ENCODE measurements at places on chromosomes 1 and 21.

- no peak for DNase-seq
Observed at GRCh38 chr1:169595764-169596711, 9.8 kb upstream of the F5 start.

DNA sequence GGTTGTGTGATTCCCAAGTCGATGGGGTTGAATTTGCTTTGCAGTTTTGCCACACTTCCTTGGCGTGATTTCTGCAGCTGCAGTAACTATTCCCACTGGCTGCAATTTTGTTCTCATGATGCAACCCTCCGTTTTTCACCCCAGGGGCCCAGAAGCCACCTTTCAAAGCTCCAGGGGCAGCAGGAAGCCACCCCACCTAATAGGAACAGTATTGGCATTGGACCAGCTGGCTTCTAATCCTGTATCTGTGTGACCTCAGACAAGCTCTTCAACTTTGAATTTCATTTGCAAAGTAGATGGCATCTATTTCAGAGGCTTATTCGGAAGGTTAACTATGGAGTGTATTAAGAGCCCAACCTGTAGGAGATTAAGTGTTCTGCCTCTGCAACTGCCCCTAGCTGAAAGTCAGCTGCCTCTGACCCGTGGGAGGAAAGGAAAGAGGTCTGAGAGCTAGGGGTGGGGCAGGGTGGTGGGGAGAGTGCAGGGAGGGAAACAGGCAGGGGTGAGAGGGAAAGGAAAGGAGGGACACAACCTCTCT, 12.6 kb downstream of the C1orf115 start:
- DNase-seq, result no peak

DNA sequence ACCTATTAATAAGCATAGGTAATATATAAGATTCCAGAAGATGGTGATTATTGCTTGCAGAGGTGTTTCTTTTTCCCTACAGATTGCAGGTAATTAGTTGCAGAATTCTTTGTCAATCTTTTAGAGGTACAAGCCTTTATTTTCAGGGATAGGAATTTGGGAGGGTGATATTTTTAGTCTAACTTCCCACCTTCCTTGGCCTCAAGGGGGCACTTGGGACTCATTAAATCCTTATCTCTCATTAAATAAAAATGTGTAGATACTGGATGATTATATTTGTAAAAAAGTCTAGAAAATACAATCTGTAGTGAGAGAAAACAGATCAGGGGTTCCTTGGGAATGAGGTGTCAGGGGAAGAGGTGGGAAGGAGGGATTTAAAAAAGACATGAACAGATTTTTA, 179.2 kb downstream of the PATJ start:
- DNase-seq, result no peak

DNA sequence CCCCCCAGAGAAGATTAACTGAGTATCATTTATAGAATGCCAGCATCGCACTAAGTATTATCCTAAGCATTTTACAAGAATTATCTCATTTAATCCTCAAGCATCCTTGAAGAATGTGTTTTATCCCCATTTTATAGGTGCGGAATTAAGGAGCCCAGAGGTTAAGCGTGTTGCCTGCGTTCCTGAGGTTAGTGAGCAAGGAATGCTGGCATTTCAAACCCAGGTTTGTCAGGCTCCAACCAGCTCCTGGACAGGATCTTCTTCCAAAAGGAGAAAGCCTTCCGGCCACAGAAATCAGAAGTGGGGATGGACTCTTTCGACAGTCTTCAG, 82.3 kb downstream of the SSBP3 start:
- DNase-seq, result no peak

DNA sequence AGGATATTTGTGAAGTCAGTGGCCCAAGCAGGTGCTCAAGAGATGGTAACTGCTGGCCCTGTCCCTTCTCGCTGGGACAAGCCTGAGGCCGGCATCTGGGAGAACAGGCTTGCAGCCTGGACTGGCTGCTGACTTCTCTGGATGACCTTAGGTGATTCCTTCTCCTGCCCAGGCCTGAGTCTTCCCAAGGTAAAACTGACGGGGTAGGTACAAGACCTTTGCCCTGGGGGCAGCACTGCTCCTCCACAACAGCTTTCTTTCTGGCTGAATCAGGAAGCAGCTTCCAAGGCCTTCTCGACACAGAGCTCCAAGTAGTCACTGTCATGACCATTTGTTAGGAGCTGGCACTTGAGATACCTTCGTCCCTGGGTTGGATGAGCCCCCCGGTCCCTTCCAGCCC, 59.6 kb downstream of the DMRTB1 start:
- DNase-seq, result no peak

DNA sequence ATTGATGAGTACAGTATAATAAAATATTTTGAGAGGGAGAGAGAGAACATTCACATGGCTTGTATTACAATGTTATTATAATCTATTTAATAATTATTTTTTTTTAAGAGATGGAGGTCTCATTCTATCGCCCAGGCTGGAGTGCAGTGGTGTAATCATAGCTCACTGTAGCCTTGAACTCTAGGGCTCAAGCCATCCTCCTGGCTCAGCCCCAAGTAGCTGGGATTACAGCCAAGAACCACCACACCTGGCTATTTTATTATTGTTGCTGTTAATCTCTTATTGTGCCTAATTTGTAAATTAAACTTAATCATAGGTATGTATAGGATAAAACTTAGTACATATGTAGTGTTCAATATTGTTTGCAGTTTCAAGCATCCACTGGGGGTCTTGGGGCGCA, 57.8 kb downstream of the HS2ST1 start:
- no peak for DNase-seq

- no peak for DNase-seq
Observed at GRCh38 chr1:219746141-219746540, 133.2 kb upstream of the ZC3H11B start.

GRCh38 chr21:34008618-34009017, 64.8 kb upstream of the MRPS6 start:
- no peak for DNase-seq

DNA sequence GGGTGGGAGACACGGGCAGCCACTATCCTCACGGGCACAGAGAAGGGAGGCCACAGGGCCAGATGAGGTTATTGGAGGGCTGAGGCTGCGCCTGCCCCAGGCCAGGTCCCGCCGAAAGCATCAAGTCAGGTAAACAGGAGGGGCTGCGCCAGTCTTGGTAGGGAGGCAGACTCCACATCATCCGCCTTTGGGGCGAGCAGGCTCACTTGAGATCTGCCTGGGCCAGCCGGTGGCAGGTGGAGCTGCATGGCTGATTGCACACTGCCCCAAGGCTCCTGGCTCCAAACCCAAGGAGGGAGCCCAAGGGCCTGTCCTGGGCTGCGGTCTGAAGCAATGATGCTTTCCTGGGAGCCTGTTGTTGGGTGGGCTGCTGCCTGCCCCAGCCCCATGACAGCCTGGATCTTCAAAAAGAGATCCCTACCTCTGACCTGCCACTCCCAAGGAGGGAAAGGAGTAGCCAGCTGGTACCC, 4.6 kb downstream of the SMIM1 start:
- no peak for DNase-seq

GRCh38 chr1:86155807-86156565, 586 bp downstream of the COL24A1 start:
- no peak for DNase-seq

DNA sequence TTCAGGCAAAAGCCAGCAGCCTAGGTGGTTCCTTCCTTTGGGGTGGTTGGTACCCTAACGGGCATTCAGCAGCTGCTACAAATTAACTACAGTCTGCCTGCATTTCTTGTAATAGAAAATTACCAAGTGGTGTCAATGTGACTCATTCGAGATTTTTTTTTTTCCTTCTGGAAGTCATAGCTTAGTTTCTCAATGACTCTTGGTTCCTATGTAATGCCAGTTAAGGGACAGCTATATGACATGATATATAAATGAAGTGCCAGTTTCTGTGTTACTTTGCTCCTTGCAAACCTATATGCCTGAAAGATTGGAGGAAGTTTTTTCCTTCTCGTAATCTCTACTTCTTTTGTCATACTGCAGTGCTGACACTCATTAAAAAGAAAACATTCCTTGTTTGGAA, 2.6 kb downstream of the MGST3 start:
- no peak for DNase-seq

- DNase-seq, result no peak
Observed at GRCh38 chr1:192575499-192576189, at the start of gene RGS1. RGS1 (plus strand) TSS chr1:192575773; CDS start chr1:192575793, 20 bp downstream.

DNA sequence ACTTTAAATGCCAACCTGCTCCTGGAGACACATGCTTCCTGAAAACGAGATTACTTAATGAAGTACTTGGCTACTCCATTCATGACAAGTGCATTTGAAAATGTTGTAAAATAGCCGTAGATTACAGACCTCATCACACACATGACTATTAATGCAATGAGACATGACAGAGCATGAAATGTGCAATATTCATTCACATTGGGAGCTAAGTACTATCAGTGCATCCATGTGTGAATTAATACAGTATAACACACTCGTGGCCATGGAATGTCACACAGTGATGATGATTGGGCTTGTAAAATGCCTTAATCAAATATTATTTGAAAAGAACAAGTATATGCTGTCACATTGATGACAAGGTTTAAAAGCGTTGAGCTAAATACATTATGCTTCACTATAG, 407.0 kb downstream of the AMY1C start:
- DNase-seq, result no peak

DNA sequence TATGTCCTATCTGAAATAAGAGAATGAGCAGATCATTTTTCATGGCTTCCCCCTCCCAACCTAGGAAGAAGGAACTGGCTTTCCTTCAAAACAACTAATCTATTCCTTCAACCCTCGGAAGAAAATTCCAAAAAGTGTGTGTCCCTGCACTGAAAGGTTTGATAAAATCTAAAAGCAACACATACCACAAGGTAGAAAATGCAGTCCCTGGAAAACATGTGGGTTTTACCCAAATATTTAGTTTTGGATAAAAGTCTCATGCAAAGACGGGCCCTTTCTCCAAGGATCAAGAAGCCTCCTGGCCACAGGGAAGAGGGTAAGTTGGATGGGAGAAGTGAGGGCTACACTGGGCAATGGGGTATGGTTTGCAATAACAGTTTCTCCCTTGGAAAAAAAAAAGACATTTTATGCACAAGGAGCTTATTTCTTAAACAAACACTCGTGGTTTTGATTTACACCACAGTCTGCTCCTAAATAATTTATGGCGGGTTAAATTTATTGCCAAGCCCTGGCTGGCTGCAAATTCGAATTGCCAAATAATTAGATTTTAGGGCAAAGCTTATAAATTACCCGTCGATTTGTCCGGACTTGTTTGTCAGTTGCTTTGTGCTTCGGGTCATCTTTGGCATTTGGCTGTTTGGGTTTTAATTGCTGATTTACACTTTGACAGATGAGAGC, 28.9 kb downstream of the ERI3 start:
- no peak for DNase-seq

DNA sequence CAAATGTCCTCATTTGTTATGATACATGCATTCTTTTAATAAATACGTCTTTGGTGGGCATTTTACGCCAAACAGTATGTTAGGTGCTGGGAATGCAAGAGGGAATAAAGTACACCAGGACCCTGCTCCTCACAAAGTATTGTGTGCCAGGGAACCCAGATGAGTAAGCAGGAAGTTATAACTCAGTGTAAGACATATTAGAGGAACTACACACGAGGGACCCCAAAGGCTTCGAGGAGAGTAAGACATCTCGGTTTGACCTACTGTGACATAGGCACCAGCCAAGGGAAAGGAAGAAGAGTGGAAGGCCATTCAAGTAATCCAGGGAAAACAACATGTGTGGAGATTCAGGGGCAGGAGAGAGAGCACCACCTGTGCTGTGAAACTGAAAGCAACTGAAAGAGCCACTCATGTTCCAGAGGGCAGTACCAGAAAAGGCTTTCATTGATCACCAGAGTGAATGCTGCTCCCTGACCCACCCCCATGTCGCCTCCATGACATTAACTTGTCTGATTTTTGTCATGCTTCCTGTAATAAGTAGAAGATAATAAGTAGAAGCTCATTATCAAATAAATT, 542.5 kb upstream of the PKN2 start:
- DNase-seq, result no peak
